RKO (cell line): ENCODE measurements at places on chromosomes 2 and 18.

- no peak for DNase-seq
Observed at GRCh38 chr18:25223211-25223610, 128.8 kb downstream of the ZNF521 start.

DNA sequence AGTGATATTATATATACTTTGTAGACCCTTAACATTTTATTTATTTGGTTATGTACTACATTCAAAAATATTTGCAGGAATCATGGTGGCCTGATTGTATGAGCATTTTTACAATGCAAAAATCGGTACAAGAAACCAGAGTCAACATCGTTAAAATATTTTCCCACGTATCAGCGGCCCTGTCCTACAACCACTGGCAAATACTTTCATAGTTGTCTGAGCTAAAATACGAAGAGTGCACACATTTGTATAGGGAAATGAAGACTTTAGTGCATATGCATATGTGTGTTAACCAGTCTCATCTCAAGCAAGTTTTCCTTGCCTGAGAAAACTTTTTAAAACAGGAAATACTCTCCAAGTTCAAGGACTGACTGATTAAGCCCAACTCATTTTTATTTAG is 35.9 kb downstream of the CCDC102B start:
- no peak for DNase-seq

DNA sequence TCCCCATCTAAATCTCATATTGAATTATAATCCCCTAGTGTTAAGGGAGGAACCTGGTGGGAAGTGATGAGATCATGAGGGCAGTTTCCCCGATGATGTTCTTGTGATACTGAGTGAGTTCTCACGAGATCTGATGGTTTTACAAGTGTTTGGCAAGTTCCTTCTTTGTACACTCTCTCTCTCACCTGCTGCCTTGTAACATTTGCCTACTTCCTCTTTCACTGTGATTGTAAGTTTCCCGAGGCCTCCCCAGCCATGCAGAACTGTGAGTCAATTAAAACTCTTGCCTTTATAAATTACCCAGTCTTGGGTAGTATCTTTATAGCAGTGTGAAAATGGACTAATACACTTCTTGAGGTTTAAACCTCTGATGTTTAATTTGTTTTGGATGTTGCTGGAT is 177.5 kb downstream of the CD8B2 start:
- no peak for DNase-seq

DNA sequence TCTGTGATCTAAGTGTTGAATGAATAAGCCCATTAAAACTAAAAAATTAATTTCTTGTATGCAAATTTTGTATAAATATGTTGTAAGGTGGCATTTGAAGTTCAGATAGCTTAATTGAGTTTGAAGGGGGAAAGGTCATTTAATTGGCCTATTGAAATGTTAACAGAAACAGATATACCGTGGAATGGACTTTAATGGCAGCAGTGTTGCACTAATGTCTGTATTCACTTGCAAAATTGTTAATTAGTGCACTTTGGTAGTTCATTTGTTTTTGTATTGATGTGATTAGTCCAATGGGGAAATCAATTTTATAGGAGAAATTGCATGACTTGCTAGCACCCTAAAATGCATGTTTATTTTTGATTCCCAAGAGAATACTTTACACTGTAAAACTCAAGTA is 41.8 kb upstream of the OTX1 start:
- DNase-seq, result no peak

- DNase-seq, result no peak
Observed at GRCh38 chr2:177359836-177360595, 32.6 kb upstream of the AGPS start.
